ENCODE measurements at places on chromosomes 13 and 19.

DNA sequence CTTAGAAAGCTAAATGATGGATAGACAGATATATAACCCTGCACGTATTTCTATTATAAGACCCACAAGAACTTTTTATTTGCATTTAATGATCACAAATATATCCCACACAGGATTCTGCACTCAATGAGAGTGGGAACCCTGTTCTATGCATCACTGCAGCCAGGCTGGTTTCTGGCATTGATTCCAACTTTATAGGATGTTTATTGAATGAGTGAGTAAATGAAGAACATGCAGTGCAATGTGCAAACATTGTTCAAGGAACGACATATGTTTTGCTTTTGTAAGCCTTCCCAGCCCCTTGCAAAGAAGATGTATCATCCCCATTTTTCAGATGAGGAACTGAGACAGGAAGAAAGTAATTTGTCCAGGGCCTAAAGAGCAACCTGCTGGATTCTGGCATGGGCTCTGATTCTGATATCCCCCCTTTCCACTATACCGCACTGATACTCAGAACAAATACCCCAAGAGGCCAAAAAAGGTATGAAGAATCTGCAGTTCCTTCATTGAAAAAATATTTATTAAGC, 246.3 kb downstream of the LACC1 start:
- DNase-seq: no peak

DNA sequence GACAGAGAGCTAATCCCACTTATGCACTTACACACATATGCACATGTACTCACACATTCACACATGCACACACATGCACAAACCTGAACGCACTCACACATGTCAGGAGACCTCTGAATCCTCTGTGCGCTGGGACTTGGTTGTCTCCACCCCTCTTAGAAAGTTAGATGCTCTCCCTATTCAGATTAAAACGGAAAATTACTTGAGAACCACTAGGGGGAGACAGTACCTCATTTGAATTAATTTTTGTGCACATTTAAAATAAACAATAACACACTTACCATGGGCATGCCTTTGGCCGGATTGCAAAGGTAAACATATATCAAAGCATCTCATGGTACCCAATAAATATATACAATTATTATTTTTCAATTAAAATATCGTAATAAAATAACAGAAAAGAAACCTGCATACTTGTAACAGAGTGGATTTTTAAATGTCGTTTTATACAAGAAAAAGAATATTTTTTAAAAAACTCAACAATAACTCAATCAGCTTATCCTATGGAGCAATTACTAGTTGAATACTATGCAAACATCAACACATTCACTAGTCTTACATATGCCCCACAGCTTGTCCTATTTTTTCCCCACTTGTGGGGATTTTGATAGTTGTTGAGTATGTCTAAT, 9.5 kb upstream of the LILRB4 start:
- no peak for DNase-seq

DNA sequence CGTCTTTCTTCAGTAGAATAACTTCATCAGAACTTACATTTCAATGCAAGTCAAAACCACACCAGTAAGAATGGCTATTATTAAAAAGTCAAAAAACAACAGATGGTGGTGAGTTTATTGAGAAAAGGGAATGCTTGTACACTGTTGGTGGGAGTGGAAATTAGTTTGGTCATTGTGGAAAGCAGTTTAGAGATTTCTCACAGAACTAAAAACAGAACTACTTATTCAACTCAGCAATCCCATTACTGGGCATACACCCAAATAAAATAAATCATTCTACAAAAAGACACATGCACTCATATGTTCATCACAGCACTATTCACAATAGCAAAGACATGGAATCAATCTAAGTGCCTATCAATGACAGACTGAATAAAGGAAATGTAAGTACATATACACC, 231.2 kb downstream of the NHLRC3 start:
- DNase-seq: no peak

GRCh38 chr19:31545777-31546176, 196.5 kb upstream of the TSHZ3 start:
- no peak for DNase-seq

GRCh38 chr13:22173610-22174009, 502.7 kb downstream of the FGF9 start:
- no peak for DNase-seq

DNA sequence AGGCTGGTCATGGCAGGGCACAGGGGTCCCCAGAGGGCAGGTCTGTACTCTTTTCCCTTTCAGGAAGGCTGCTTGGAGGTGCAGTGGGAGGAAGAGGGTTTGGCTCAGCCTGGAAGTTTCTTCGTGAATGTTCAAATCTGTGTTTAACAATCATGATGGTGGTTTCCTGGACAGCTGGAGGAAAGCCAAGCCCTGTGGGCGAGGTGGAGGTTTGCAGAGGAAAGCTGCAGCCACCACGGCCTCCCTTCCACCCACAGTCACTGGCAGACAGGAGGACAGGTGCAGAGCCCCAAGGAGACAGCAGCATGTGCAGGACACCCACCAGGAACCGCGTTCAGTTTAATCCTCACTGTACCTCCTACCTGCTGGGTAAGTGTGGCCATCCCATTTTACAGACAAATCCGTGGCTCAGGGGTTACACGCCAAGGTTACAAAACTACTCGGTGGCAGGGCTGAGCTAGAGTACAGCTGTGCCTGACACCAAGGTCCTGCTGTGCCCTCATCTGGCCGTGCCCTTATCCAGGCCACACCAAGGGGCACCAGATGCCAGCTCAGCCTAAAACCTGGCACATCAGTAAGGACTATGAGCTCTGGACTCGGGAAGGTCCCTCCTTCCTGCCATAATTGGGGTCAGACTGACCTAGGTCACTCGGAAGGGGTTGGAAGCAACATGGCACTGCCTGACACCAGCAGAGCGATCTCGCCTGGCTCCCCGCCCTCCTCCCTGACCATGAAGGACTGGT, 34.1 kb downstream of the SUGP2 start:
- DNase-seq: no peak

DNA sequence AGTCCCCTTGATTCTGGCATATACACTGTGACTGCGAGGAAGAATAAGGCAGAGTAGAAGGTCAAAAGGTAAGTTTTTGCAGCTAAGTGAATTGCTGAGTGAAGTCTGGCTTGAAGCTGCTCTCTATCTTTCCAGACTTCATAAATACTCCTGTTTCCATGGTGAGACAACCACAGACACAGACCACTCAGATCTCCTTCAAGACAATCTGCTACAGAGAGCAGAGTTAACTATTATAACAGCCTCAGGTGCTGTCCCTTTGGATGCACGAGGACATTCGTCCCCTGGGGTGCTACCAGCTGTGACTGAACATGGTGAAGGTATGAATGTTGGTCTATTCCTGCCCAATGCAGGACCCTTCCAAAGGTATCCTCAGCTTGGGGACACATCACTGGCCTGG, 104.0 kb downstream of the MYCBP2 start:
- DNase-seq: no peak

- DNase-seq: no peak
Measured at GRCh38 chr19:19595171-19595701, 23.3 kb downstream of the PBX4 start.

DNA sequence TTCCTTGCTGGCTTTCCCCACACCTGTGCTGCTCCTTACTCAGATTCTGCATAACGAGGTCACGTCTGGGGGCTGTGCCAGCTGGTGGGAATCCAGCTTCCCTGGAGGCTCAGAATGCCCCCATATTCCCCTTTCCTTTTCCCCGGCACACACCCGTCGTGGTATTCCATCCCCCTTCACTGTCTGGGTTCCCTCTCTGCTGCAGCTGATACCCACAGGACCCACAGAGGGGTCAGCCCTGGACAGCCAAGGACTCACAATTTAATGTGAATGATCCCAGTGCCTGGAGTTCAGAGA, 4.2 kb upstream of the MYH14 start:
- DNase-seq: no peak

DNA sequence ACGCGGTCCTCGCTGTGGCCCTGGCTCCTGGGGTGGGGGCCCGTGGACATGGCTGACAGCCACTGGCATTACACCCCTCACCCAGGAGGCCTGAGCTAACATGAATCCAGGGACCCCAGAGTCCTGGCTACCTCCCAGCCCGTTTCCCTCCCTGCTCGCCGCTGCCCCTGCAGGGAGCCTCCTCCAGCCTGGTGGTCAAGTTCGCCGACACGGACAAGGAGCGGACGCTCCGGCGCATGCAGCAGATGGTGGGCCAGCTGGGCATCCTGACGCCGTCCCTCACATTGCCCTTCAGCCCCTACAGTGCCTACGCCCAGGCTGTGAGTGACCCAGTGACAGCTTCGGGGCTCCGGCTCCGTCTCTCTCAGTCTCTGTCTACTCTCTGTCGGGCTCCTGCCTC, 56.6 kb downstream of the CELF5 start:
- no peak for DNase-seq

- DNase-seq: no peak
Measured at GRCh38 chr13:36130193-36130551, 1.0 kb downstream of the DCLK1 start.

GRCh38 chr13:98778749-98779148, 26.3 kb upstream of the SLC15A1 start:
- no peak for DNase-seq

- no peak for DNase-seq
Measured at GRCh38 chr19:39470724-39471339, 9.8 kb upstream of the TIMM50 start.

DNA sequence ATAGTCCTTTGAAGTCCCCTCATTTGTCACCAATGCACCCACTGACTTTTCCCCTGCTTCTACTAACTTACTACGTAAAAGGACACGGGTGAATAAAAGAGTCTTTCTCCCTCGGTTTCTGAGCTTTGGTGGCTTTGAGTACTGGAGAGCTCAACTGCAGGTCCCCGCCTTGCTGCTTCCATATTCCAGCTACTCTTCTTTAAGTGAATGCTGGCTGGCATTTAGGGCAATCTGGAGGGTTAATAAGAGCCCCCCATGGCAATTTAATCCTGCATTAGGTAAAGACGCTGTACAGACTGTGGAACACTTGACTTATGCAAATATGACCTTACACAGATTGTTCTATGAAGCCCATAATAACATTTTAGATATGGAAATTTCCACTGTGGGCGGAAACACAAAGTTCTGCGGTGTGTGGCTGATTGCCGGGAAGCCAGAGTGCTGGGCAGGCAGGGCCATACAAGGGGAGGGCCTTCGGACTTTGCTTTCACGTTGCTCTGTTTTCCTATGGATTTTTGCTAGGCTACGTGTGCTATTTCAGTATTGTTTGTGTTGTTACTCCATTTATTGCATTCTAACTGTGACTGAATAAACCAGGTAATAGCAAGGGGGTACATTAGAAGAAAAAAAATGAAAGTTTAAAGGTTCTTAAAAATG, 97.5 kb downstream of the SLC10A2 start:
- DNase-seq: no peak

DNA sequence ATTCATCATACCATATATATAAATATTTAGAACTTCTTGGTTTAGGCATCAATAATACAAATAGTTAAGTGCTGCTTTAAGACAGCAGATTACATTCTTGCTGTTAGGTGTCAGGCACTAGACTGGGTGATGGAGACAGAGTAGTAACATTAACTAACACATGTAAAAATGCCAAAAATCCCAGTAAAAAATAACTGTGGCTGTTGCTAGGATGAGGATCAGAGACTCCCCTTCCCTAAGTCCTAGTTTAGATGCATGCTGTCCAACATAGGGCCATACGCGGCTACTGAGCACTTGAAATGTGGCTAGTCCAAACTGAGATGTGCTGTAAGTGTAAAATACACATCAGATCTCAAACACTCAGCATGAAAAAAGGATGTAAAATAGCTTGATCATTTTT, 94.7 kb downstream of the CDADC1 start:
- DNase-seq: no peak

GRCh38 chr19:47142779-47143178, 12.1 kb downstream of the SAE1 start:
- DNase-seq: no peak

DNA sequence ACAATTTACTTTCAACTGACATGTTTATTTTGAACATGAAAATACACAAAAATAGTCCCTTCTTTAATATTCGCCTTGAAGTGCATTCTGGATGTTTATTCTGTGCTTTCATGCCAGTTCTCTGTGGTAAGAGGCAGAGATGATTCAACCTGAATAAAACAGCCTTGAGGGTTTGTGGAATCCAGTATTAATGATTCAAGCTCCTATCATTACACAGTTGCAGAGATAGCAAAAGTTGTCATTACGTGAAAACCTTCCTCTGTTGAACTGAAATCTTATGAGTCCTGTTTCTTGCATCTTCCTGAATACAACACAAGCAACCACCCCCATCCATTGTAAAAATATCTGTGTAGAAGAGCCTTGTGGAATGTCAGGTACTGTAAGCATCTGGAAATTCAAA, 142.3 kb upstream of the HTR2A start:
- no peak for DNase-seq

- no peak for DNase-seq
Measured at GRCh38 chr13:50370303-50370950, 355.2 kb downstream of the KCNRG start.

DNA sequence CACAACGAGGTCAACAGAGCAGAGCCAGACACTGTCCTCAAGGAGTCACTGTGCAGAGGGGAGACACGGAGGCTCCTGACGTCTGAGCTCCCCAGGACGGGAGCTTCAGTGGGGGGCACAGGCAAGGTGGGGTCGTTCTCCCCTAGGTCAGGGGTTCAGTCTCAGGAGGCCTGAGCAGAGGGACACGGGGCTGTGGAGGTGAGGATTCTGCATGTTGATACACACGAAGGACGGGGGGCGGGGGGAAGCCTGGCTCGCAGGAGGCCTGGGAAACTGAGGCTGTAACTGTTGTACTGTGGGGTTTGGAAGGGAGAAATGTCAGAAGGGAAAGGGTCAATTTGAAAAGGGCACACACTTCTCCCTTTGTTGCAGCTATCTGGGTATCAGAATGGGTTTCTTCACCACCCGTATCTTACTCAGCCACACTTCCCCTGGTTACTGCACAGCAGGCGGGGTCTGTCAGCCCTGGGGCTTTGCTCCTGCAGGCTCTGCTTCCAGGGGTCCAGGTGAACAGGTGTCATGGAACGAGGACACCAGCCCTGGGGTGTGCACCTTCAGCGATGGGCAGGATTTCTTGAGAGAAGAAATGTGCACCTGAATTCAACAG, 748 bp upstream of the SIGLEC8 start:
- DNase-seq: no peak

- no peak for DNase-seq
Measured at GRCh38 chr19:23882493-23882892, 32.2 kb upstream of the ZNF726 start.
